Foreskin fibroblast (primary cell): ENCODE measurements at places on chromosomes 4 and X.

- DNase-seq = no peak
Measured at GRCh38 chrX:109843963-109844751, 111.1 kb upstream of the ACSL4 start.

GRCh38 chrX:43019021-43019420, 241.1 kb upstream of the PPP1R2C start:
- DNase-seq = no peak

DNA sequence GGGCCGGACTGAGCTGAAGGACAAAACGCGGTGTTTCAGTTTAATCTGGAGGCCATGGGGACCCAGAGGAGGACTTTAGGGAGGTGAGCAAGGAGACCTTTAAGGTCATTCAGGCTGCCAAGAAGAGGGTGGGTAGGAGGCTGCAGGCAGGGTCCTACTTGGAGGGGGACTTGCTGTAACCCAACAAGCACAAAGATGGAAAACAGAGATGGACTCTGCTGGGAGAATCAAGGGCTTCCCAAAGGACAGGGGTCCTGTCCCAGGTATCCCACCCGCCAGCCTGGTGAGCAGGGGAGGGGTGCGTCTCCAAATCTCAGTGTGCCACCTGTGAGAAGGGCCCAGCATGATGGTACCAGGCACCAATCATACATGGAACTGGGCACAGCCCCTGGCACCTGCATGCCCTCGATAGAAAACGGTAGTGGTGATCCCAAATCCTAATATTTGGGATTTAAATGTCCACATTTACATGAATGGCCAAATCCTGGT, 3.9 kb upstream of the HAUS3 start:
- DNase-seq = no peak

- DNase-seq = no peak
Measured at GRCh38 chr4:184342167-184342856, 124.6 kb upstream of the ENPP6 start.

GRCh38 chr4:71941001-71941400, 90.8 kb upstream of the NPFFR2 start:
- DNase-seq = no peak

DNA sequence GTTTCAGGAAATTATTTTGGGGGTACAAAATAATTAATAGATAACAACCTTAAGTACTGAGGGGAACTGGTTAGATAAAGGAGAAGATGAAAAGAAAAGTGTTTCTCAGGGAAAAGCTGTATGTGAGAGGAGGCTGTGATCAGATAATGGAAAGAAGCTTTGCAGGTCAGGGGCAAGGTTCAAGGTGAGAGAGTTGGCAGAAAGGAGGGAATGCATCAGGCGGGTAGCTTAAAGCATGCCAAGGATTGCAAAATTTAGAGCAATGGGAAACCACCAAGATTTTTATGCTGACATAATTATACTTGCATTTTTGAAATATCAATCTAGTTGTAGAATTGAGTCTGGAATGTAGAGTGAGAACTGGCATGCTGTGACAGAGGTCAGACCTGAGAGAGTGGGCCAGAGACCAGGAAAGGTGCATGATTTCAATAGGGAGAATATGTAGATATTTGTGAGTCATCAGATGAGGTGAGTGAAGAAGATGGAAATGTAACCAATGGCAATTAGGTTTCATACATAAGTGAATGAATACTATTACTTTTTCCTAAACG, 508.7 kb downstream of the TRIML1 start:
- no peak for DNase-seq

DNA sequence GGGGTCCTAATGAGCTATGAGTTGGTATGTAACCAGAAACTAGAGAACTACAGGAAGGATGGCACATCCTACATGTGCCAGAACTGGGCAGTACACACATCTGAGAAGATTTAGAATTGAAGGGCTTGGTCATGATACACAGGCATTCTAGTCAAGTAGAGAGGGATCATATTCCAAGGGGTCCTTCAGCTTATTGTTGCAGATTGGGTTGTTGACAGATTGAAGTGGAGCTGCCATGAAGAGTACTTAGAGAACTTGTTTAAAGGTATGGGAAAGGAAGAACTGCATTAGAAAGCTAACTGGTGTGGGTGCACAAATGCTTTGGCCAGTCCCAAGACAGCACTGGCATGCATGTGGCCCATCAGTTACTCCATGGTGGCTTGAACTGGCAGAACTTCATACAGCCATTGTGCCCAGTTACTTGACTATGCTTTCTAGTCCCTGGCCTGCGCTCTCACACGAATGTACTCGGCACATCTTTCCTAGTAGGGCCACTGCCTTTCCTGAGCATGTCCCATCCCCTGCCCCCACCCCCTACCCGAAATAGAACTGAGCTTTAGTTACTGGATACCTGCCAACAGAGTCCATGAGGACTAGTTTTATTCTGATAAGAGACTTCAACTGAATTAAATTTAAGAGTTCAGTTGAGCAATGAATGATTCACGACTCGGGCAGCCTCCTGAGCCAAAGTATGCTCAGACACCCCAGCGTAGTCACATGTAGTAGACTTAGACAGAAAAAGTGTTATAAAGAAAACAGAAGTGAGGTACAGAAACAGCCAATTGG, 64.0 kb downstream of the CCNG2 start:
- DNase-seq = peak; percentile 12

- no peak for DNase-seq
Measured at GRCh38 chr4:46442963-46443362, 53.0 kb upstream of the GABRA2 start.
